ENCODE measurements at places on chromosomes 13 and 19.

DNA sequence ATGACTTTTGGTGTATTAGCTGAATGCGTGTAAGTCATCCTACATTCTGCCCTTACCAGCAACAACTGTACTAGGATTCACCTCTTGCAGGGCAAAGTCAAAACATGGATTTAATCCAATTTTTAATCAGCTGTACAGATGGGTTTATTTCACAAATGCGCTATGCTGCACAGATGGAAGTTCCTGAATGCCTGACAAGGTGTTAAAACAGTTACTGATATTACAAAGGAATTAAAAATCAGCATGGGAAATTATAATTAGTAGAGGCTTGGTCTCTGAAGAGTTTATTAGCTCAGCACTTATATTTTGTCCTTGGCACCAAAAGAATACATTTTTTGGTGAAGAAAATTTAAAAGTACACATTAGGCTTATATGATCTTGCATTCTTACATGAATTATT lies 448.9 kb downstream of the PCDH9 start:
- no peak for DNase-seq

DNA sequence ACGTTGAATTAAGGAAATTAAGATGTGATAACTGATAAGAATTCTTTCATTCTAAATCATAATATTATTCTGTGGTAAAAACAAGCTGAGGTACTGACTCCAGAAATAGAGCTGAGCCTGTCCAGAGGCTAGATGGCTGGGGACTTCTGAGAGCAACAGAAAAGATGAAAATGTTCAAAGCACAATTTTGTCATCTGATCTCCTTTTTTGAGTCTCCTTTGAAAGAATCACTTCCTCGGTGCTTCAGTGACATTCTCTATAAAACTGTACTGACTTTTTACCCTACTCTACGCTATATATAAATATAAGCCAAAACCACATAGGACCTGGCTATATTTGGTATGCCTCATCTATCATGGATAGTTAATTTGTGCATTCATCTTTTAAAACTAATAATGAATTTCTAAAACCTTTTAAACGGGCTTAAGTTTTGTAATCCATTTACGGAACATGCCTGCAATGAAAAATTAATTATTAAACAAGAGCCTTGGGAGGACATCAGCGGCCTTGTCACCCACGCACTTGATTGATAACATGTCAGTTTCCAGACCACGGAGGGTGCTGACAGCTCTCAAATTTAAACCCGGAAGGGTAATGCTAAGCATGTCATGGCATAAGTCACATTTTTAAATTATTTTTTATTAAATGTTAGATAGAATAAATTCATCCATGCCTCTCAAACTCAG lies 235.5 kb downstream of the PCDH9 start:
- DNase-seq, result no peak

DNA sequence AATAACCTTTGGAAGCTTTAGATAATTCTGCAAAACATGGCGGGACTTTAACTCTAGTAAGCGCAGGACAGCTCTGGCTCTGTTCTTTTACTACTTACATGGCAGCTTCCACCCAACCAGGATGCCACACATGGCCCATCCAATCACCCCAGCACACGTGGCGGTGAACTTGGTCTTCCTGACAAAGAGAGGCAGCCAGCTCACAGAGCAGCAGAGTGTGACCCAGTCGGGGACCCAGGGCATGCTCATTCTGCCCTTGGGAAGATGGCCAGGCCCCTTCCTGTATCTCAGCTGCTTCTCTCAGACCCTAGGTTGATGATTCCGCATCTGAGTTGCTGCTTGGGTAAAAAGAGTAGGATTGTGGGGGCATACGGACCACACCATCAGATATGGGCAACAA lies 172.1 kb downstream of the USP12 start:
- DNase-seq, result no peak

DNA sequence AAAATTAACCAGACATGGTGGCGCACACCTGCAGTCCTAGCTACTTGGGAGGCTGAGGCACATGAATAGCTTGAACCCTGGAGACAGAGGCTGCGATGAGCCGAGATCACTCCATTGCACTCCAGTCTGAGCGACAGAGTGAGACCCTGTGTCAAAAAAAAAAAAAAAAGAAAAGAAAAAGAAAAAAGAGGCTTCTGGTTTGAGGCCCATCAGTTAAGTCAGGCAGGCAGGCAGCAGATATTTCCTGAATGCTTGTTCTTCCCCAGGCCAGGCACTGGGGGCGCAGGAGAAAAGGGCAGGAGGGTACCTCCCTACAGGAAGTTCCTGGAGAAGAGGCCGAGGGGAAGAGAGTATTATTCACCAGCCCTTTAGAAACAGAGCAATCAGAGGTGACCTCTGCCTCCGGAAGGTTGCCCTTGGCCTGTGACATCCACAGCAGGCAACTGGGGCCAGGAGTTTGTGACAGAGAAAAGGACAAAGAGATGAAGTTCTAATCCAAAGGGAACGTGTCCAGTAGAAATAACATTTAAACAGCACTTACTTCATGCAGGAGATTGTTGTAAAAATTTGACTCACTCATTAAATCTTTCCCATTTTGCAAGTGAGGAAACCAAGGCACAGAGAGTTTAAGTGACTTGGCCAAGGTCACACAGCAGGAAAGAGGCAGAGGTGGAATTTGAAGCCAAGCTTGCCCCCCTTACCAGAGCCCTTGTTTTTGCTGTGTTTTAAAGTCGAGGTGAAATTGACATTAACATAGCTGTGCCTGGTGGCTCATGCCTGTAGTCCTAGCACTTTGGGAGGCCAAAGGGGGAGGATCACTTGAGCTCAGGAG lies 4.3 kb upstream of the RLN3 start:
- DNase-seq, result no peak

DNA sequence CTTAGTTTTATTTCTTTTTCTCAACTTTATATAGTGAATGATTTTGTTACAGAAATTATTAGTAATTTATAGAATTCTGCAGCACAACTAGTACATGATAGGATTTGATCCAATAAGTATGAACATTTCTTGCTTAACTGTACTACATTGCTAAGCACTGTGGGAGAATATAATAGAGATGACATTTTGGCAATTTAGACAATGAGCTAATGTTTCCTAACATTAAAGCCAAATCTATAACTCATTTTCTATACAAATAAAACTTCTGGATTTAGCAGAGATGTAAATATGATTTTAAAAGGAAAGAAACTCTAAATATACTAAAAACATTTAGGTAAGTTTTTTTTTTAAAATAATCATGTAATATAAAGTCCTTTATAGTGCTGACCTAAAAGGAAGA lies 87.3 kb downstream of the FNDC3A start:
- DNase-seq, result no peak

GRCh38 chr13:73731564-73731963 lies 402.6 kb downstream of the KLF12 start:
- DNase-seq, result no peak

DNA sequence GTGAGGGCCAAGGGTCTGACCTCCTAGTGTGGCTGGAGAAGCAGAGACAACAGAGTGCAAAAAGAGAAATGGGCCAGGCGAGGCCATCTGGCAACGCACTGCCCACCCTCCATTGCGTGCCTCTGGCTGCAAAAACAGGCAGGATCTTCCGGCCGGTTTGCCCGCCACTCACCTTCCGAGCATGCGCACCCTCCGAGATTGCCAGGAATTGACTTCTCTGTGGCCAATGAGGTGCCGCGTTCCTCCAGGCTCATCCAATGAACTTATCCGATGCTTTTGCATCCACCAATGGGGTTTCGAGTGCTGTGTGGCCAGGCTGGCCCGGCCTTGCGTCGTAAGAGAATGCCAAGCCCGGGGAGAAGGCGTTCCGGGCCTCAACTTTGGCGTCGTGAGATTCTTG lies at the start of gene TEX101:
TEX101 (plus strand) TSS at position 337 of the 400 bp plus-strand sequence. CDS start 1,030 bp downstream, outside the sequence.
- no peak for DNase-seq

DNA sequence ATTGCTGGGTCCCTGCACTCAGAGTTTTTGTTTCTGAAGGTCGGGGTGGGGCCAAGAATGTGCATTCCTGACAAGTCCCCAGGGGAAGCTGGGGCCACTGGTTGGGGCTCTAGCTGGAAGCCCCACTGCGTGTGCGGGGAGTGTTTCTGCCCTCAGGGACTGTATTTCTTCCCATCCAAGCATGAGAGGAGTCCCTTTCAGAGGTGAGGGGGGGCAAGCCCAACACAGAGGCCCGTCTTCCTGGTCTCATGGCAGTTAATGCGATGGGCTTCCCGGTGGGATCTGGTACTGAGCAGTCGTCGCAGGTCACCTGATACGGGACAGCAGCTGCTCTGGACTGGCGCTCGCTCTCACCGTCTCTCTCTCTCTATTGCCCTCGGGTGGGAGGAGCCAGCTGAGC lies 50.4 kb downstream of the GPR12 start:
- DNase-seq, result no peak

DNA sequence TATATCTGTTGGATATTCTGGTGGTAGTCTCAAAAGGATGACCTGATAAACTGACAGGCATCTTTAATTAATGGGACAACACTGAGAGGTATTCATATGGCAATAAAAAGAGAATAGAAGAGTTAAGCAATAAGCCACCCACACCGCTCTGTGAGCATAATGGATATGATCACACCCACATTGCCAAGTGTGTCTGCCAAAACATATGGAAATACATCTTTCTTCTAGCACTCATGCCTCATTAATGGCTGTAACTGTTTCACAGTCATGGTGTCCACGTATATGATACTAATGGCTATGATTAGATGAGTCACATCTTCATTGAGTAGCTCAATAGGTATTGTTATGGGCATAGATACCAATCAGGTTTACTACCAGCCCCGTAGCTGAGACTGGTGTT lies 13.1 kb downstream of the IGFL3 start:
- no peak for DNase-seq

DNA sequence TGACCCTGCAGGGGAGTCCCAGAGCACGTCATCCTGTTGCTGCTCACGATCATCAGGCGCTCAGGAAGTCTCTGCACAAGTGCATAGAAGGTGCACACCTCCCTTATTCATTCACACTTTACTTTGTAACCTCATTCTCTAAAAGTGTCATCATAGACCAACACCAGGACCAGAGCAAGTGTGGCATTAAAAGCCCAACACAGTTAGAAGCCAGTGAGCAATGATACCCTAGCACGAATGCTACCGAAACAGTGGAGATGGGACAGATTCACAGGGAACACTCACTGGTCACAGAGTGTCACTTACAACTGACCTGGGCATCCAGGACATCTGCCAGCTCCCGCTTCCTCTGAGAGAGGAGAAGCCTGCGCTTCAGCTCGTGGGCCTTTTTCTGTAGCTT lies 17.0 kb downstream of the HAUS8 start:
- no peak for DNase-seq

GRCh38 chr19:55598034-55598433 lies 1.3 kb downstream of the FIZ1 start:
- DNase-seq, result no peak

GRCh38 chr19:18450931-18451836 lies 13.3 kb upstream of the ISYNA1 start:
- peak; percentile 85 for DNase-seq

- no peak for DNase-seq
Observed at GRCh38 chr13:19153782-19154450, 27.7 kb downstream of the TUBA3C start.

DNA sequence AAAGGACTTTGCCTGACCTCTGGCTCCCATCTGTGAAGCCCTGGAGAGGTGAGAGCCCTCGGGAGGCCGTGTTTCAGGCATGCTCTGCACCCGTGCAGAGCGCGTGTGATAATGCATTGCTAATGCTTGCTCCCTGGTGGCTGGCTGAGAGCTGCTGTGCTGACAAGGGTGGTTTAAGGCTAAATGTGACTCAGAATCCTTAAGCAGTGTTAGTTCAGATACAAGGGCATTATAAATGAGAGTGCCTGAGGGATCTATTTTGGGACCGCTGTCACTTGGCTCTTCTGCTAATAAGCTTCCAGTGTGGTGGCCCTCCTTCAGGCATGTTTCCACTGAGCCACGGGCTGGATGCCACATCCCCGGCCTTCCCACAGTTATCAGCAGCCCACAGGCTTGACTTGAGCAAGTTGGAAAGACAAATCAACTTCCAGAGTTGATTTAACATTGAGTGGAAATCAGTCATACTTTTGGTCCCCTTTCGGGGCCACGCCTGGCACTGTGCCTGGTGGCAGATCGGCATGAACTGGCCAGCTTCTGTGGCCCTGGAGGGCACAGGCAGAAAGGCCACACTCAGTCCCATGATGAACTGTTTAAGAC lies 17.0 kb downstream of the ALOX5AP start:
- DNase-seq, result peak; percentile 55

GRCh38 chr13:60118696-60119400 lies 44.9 kb downstream of the DIAPH3 start:
- no peak for DNase-seq

GRCh38 chr13:44842158-44842557 lies 147.1 kb downstream of the NUFIP1 start:
- no peak for DNase-seq

- DNase-seq, result no peak
Observed at GRCh38 chr13:106499113-106499512, 36.3 kb downstream of the EFNB2 start.

- DNase-seq, result no peak
Observed at GRCh38 chr13:46521921-46522747, 30.8 kb upstream of the LRCH1 start.

GRCh38 chr19:48975947-48976847 lies 11.1 kb downstream of the FTL start:
- no peak for DNase-seq

GRCh38 chr19:1361601-1362386 lies 21.9 kb upstream of the NDUFS7 start:
- no peak for DNase-seq

DNA sequence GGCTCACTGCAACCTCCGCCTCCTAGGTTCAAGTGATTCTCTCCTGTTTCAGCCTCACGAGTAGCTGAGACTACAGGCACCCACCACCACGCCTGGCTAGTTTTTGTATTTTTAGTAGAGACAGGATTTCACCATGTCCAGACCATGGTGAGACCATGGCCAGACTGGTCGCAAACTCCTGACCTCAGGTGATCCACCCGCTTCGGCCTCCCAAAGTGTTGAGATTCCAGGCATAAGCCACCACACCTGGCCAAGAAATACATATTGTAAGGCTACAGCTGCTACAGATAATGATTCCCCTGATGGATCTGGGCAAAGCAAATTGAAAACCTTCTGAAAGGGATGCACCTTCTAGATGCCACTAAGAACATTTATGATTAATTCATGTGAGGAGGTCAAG lies 17.8 kb downstream of the PLPP2 start:
- no peak for DNase-seq

DNA sequence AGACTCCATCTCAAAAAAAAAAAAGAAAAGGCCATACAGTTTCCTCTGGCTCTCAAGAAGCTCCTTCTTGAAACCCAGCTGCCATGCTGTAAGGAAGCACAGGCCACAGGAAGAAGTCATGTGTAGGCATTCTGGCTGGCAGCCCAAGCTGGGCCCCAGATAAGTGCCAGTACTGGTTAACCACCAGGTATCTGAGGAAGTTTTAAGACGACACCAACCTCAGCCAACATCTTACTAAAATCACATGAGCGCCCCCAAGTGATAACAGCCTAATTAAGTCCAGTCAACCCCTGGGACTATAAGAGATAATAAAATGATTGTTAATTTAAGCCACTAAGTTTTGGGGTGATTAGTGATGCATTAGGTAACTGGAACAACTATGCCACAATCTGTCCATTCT lies 27.4 kb upstream of the AKT2 start:
- DNase-seq, result no peak

DNA sequence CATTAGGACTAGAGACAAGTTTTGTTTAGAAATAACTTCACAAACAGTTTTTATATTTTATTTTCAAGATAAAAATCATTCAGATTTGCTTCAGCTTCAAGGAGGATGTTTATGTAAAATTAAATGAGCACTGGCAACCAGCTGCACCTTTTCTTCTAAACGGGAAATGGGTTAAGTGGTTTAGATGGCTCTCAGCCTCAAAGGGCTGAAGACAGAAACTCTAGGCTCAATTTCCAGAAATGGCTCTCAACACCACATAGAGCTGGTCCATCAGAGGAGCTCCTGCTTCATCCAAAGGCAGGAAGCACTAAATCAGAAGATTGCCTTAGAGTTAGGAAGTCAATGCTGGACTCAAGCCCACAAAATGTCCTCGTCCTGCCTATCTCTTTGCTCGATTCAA lies 74.7 kb downstream of the ZNF429 start:
- no peak for DNase-seq
